Stimulated activated CD4-positive, alpha-beta T cell treated with anti-CD3 and anti-CD28 coated beads, Interleukin-12 subunit alpha, Interleukin-12 subunit beta, amount 100 ng/mL, for 24 hours (primary cell): ENCODE measurements at places on chromosomes 11 and 22.

GRCh38 chr11:95660038-95660437 lies 129.5 kb downstream of the FAM76B start:
- DNase-seq = no peak

DNA sequence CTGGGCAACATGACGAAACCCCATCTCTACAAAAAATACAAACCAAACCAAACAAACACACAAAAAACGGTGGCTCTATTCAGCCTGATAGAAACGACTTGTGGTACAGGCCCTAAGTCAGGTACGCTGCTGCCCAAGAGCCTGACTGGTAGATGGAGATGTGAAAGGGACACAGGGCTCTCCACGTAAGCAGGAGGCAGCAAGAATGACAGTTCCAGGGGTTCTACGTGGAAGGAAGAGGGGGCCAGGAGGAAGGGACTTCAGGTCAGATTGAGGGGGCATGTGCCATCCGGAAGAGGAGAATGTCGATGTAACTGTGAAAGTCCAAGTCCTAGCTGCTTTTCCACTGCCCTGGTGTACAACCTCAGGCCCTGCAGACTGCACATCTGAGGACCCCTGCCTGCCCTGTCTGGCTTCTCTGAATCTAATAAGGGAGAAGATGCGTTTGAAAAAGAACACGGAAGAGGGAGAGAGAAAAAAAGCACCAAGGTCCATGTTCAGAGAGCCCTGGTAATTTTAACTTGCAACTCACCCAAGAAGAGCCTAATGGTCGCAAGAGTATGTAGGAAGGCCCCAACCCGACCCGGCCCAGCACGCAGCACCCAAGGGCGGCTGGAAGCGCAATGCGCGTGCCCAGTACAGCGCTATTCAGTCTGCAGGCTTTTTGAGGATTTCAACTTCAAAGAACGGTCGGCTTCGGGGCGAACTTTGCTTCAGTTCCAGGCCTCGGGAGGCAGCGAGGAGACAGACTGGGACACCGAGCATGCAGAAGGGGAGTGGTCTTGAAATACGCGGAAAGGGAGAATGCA lies 909 bp upstream of the ZNRD2 start:
- no peak for DNase-seq

DNA sequence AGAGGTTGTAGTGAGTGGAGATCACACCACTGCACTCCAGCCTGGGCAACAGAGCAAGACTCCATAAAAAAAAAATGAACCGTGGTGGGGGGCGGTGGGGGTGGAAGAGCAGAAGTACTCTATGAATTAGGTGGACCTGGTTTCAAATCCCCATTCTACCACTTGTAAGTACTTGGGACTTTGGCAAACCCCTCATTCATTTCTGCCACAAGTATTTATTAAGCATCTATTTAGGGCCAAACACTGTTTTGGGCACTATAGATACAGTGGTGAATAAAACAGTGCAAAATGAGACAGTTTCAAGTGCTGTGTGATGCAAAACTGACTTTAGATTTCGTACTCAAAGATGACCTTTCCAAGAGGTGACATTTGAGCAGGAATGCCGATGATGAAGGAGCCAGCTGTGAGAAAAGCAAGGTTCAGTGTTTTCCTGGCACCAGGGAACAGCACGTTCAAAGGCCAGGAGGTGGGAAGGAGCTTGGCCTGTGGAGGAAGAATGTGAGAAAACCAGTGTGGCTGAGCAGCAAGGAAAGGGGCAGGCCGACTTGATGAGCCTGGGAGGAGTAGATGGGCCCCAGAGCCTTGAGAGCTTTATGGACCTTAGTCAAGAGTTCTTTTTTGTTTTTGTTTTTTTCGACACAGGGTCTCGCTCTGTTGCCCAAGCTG lies 1.4 kb upstream of the TMEM134 start:
- no peak for DNase-seq

- no peak for DNase-seq
Measured at GRCh38 chr22:38259370-38259769, 13.4 kb downstream of the TMEM184B start.

DNA sequence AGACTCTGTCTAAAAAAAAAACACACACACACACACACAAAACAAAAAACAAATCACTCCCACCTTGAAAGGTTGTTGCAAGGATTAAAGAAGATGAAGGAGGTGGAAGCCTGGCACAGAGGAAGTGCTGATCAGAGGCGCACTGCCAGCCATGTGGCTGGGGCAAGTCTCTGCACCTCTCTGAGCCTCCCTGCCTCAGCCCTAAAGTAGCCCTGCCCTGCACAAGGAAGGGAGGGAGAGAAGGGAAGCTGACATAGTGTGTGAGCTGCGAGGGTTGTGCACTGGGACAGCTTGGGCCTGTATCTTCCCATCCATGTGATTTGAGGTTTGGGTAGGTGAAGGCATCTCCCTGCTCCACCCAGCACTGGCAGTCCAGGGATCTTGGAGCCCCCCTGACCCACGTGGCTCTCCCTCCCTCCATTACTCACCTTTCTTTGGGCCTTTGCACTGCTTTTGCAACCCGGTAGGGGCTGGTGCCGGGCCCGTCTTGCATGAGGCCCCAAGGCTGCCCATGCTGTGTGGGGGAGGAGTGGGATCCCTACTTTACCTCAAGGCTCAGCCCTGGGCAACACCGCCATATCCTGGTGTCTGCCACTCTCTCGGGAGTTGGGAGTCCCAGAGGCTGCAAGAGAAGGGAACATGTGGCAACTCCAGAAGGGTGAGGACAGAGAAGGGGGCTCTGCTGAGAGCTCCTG lies 30.5 kb downstream of the IFT27 start:
- no peak for DNase-seq

DNA sequence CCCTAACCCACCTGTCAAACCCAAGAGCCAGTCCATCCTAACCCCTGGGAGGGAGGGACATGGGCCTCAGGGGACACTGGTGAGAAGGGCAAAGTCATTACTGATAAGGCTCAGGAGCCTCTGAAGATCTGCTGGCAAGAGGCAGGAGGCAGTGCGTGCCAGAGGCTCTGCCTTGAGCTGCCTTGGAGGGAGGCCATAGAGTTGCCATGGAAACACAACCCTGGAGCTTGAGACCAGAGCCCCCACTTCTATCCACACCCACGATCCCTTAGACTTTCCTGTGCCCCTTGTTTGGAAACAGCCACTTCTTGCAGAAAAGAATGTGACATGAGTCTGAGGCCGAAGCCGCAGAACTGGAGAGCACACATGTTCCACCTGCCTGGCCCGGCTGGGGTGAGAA lies 89.7 kb upstream of the CSNK2A3 start:
- DNase-seq = no peak

- no peak for DNase-seq
Measured at GRCh38 chr11:62115085-62115694, 8.6 kb upstream of the INCENP start.

DNA sequence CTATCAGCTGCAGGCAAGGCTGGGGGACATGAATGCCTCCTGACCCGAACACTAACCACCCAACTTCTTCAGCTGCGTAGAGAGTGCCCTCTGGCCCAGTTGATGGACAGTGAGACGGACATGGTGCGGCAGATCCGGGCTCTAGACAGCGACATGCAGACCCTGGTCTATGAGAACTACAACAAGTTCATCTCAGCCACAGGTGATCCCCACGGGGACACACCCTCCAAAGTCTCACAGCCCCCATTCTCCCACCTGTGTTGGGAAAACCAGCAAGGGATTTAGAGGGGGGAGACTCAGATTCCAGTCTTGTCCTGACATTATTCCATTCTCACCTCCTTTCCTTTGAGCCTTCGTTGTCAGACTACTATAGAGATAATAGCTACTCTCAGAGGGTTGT lies 912 bp downstream of the VPS51 start:
- no peak for DNase-seq

GRCh38 chr22:23713696-23714595 lies 23.1 kb downstream of the RGL4 start:
- no peak for DNase-seq

- DNase-seq = no peak
Measured at GRCh38 chr22:36243986-36244385, 4.7 kb upstream of the APOL2 start.

DNA sequence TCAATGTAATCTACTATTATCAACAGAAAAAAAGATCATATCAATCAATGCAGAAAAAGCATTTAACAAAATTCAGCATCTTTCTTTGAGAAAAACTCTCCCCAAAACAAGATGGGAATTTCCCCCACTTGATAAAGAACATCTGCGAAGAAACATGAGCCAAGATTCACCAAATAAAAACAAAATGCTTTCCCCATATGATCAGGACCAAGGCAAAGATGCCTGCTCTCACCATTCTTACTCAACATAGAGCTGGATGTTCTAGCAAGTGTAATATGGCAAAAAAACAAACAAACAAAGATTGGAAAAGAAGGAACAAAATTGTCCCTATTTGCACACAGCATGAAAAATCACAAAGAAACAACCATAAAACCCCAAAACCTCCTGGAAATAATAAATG lies 23.4 kb downstream of the SHANK2 start:
- DNase-seq = no peak

DNA sequence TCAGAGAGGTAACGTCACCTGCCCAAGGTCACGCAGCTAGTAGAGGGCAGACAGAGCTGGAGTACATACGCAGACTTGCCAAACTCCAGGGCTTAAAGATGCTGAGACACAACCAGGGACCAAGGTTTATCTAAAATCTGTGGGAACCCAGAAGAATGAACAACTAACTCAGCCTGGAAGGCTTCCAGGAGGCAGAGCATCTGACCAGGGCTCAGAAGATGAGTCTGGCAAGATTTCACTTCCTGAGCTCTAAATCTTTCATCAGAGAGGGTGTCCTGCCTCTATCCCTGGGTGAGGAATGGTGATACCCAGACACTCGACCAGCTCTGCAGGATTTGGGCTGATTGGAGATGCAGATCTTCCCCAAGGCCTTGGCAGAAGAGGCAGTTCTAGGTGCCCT lies 9.1 kb downstream of the GAL3ST1 start:
- DNase-seq = no peak

- no peak for DNase-seq
Measured at GRCh38 chr22:24153959-24154358, 27.3 kb upstream of the SUSD2 start.

GRCh38 chr11:64406221-64406946 lies 47.4 kb downstream of the RPS6KA4 start:
- no peak for DNase-seq

DNA sequence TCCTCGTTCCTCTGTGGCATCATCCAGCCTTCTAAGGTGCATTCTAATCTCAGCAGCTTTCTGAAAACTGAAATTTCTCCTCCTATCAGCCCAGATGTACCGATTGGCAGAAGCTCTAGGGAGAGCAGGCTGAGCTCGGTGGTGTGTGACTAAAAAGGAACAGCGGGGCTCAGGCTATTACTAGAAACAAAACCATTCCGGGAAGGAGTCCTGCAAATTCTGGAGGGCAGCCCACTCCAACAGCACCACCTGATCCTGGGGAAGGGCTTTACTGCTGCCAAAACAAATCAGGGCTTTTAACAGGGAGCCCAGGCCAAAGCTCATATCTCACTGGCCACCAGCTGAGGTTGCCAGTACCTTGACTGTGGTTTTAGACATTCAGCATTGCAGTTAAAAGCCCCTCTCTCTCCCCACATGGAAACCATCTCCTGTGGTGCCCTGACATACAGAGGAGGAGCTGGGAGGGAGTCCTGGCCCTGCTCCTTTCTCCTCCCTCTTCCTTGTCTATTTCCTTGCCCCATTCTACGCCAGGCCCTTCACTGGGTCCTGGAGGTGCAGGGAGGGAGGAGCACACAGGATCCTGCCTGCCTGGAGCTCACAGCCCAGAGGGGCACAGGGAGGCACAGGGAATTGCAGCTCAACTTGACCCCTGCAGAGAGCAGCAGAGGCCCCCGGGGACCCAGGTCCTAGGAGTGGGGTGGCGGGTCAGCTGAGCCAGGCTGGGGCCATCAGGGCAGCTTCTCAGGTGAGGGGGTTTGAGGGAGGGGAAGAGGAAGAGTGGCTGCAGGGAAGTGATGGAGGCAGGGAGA lies 889 bp downstream of the PLAAT4 start:
- DNase-seq = no peak

DNA sequence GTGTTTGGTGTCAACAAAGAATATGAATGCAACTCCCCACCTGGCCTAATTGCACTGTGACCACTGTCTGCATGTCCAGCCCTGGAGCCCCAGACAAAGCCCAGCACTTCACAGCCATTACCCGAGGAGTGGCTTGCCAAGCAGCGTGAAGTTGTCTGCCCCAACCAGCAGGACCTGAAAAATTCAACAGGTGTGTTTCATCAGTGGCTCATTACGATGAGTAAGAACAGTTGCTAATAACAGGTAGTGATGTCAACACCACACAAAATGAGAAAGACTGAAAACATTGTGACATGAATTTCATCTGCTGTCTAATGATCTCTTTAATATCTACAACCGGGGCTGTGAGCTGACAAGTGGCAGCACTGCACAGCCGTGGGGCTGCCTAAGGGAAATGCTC lies 10.3 kb downstream of the MRPL21 start:
- DNase-seq = no peak

GRCh38 chr11:126821827-126822226 lies 178.7 kb downstream of the KIRREL3 start:
- no peak for DNase-seq
